ENCODE measurements at places on chromosomes 5 and 9. TPM values are rescaled to one million over a fixed set of nuclear protein-coding genes. Genes with fewer than 3 reads are reported as not detected.

The ERAP2 gene
- polyA plus RNA-seq: 23.3 TPM

The KIF20A gene
- 32.3 TPM for polyA plus RNA-seq

The SLC36A2 gene
- polyA plus RNA-seq: 0.04 TPM

DNA sequence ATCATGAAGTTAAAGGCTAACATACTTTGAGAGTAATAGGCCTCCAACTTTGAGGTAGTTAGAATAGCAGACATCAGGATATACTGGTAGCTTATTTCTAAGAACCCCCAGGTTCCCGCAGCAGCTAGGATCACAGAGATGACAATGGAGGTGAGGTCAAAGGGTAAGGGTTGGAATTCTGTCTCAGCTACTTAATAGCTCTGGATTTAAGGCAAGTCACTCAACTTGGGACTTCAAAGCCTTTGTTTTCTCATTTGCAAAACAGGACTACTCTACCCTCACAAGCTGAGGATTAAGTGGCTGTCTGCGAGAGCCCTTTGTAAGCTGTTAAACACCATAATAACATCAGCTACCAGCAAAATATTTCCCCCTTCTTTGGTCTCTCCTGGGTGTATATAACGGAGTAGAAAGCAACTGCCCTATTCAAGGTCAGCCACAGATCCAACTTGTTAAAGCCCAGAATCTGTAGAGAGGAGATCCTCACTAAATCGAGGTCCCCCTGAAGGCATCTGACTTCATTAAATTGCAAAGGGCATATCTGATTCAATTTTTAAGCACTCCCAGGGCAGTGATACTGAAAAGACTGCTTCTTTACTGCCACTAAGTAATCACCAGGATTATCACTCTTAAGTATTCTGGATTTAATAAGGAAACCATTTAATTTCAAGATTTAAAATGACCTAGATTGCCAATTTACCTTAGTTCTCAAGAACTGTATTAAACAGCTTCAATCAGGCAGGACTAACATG is 104.7 kb downstream of the DCP2 start:
- DNase-seq: no peak

- no peak for DNase-seq
Observed at GRCh38 chr9:107243742-107244141, 39.3 kb upstream of the RAD23B start.

GRCh38 chr5:176995896-176996767 is 10.4 kb downstream of the UIMC1 start:
- DNase-seq: no peak

- DNase-seq: no peak
Observed at GRCh38 chr9:71303351-71303750, 181.9 kb upstream of the TRPM3 start.

GRCh38 chr9:92669527-92669889 is 423 bp downstream of the IPPK start:
- DNase-seq: peak; percentile 6

- no peak for DNase-seq
Observed at GRCh38 chr5:60821488-60822284, 22.4 kb downstream of the ELOVL7 start.

Measured in right lung (tissue), 10 donors.